ENCODE measurements at places on chromosomes 12 and 14. TPM values are rescaled to one million over a fixed set of nuclear protein-coding genes. Genes with fewer than 3 reads are reported as not detected.
A peak's percentile ranks its signal among the peaks of the same experiment; 100 is the strongest.

DNA sequence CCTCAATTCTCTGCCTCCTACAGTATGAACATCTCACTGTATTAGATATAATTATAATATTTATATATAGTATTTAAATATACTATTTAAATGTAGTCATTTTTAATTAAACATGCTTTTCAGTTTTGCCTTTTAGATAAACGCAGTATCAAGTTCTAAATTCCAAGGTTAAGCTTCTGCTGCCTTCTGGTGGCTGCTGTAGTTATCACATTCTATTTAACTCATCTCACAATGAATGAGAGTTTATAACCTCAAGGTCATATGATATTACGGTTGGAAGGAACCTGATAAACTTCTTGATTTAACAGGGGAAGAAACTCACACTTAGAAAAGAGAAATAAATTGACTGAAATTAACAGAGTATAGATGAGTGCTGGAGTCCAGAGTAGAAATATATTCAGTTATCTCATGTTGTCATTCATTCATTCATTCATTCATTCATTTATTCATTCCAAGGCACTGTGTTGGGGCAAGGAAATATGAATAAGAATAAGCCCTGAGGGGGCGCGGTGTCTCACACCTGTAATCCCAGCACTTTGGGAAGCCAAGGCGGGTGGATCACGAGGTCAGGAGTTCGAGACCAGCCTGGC is 31.9 kb downstream of the GUCY2C start:
- peak; percentile 24 for DNase-seq

DNA sequence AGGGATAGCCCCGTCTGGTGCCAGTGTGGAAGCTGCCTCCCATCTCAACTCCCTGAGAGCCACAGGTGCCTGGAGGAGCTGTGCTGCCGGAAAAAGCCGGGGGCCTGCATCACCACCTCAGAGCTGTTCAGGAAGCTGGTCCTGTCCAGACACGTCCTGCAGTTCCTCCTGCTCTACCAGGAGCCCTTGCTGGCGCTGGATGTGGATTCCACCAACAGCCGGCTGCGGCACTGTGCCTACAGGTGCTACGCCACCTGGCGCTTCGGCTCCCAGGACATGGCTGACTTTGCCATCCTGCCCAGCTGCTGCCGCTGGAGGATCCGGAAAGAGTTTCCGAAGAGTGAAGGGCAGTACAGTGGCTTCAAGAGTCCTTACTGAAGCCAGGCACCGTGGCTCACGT is 25.5 kb upstream of the P2RX4 start:
- no peak for DNase-seq

DNA sequence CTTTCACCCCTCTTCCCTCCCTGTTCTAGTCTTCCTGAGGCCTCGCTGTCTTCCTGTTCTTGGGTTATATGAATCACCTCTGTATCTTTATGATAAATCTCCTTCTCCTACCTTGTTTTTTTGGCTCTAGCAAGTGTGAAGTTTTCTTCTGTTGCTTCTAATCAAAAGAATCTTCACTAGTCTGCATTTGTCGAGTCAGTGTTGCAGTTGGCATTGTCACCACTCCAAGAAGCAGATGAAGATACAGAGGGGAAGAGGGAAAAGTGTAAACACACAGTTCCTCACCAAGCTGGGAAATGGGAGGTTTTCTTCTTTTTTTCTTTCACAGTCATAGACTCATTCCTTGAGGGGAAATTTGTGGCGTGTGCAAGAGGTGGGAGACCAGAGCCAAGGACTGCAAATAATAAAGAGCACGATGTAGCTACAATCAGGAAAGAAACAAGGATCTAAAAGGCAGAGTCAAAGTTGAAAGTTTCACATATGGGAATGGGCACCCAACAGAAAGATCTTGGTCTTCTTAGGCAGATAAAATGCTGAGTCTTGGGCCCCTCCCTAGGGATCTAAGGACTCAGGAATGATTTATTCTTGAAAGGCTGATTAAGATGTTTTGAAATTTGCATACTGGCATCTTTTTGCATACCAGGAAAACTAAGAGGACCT is 22.2 kb upstream of the PRICKLE1 start:
- DNase-seq = no peak

GRCh38 chr12:84913129-84913515 is 523 bp upstream of the SLC6A15 start:
- no peak for DNase-seq

The RNF212B gene
- not detected for total RNA-seq

The CAPZA3 gene
- total RNA-seq = not detected

The TBX3 gene
- 0.24 TPM for total RNA-seq

Data from activated T-cell treated with anti-CD3 and anti-CD28 coated beads, Interleukin-2, amount 50 U/mL, for 4 hours (primary cell).